ENCODE measurements at places on chromosomes 5 and 9. TPM values are rescaled to one million over a fixed set of nuclear protein-coding genes. Genes with fewer than 3 reads are reported as not detected.

DNA sequence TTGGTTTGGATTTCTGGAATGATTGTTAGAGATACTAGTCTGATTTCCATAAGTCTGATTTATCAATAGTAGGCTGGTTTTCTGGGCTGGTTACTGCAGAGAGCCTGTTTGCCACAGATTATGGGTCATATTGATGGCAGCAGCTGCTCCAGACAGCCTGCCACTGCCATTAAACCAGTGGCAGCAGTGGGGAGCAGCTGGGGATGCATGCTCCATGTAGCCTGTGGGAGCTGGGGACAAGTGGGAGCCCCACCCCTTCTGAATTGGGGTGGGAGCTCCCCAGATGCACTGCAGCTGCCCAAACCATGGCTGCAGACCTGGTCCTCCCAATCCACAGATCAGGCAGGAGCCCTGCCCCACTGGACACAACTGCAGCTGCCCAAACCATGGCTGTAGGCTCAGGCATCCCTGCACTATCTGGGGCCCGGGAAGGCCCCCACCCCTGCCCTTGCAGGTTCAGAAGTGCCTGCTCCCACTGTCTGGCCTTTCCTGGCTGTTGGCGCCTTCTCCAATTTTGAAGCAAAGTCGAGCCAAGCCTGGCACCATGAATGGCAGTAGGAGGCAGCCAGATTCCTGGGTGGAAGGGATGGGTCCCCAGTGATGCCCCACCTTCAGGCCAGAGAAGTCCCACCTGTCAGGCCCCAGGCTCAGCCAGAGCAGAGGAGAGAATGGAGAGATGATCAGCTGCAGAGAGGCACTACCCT lies 402.9 kb upstream of the TYRP1 start:
- DNase-seq, result no peak

DNA sequence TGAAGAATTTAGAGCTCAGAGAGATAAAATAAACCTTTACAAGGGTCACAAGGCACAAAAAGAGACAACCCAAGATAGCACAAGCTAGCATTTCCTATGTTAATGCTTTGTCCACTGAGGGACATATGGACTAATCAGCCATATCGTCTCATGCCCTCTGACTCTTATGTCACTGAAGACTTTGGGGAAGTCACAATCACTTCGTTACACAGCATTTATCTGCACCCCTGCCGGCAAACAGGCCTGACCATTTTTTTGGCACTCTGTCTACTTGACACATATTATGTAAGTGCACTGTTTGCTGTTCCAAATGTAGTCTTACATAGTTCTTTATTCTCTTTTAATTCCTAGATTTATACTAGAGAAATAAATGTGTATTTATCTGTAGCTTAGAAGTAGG lies 13.9 kb upstream of the BNC2 start:
- no peak for DNase-seq

Gene CDX1
- polyA plus RNA-seq, result 0.09 TPM

DNA sequence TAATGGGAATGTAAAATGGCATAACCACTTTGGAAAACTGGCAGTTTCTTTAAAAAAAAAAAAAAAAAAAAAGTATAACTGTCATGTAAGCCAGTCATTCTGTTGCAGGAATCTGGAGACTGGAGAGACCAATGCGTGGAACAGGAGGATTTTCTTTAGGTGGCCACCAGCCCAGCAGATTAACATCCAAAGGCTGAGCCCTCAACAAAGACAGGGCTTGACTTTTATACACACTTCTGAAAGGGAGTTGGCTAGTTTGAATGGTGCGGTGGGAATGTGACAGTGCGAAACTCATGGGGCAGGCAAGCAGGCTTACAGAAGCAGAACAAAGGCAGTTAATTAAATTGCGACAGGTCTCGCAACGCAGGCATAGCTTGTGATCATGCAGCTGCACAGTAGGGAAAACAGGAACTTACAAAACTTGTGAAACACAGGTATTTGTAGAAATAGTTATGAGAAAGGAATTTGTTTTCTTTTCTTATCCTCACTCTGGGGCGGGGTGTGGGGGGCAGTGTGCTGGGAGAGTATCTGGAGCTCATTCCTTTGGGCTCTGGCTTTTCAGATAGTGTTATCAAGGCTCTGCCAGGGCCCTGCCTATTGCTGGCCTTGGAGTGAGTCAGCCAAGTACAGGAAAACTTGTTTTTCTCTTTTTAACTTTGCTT lies 12.0 kb downstream of the UIMC1 start:
- no peak for DNase-seq

DNA sequence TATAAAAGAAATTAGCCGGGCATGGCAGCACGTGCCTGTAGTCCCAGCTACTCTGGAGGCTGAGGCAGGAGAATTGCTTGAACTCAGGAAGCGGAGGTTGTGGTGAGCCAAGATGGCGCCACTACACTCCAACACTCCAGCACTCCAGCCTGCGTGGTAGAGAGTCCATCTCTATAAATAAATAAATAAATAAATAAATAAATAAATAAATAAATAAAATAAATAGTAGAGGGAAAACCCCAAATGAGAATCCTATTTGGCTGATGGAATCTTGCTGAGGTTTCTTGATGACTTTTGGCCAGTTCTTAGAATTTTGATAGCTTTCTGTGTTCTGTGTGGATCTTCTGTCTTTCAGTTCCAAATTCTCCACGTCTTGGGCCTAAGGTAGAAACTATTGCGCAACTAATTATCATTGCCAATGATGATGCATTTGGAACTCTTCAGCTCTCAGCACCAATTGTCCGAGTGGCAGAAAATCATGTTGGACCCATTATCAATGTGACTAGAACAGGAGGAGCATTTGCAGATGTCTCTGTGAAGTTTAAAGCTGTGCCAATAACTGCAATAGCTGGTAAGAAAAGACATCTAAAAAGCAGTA lies 126.9 kb downstream of the ADGRV1 start:
- DNase-seq, result no peak

DNA sequence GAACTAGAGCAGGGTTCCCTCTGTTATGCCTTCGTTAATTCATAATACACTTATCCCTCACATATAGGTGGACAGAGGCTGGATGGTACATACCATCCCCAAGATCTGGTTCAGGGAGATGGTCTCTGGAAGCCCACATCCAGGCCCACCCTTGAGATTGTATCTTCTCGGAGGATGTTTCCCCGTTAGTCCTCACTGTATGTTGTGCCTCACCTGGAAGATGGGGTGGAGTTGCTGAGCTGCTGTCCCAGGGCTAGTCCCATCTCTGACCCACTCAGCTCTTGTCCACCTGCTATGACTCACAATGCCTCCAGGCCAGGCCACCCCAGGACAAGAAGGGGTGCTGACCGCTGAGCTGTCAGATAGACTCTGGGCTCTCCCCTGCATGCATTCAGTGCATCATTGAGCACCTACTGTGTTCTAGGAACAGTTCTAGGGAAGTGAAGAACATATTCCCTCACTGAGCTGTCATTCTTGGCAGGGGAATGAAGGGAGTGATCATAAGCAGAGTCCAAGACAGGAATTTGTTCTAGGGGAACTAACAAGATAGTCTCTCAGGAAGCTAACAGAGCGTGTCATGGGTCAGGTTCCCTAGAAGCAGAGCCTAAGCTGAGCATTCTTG lies at the start of gene CBY3:
Gene CBY3, minus strand, starts transcription at position 255 of the 622 bp plus-strand sequence. Its CDS starts 116 bp downstream, at position 139.
- no peak for DNase-seq

Gene SV2C
- 0.02 TPM for polyA plus RNA-seq

Gene C5orf52
- polyA plus RNA-seq, result not detected

Gene FAM169A
- 1.9 TPM for polyA plus RNA-seq

DNA sequence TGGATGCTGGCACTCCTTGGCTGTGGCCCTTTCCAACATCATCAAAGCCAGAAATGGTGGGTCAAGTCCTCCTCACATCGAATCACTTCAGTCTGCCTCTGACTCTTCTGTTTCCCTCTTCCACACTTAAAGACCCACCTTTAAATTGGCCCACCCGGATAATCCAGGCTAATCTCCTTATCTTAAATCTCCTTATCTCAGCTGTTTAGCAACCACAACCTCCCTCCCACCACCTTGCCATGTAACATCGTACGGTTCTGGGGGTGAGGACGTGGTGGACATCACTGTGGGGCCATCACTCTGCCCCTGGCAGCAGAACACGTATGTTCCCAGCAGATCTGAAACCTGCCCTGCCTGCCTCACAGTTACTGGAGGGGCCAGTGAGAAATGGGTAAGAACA lies 11.5 kb downstream of the IGFBPL1 start:
- no peak for DNase-seq

- DNase-seq, result no peak
Measured at GRCh38 chr5:13930541-13931171, 13.8 kb downstream of the DNAH5 start.

- peak; percentile 32 for DNase-seq
Measured at GRCh38 chr9:120348951-120349429, 231.0 kb downstream of the CDK5RAP2 start.

- peak; percentile 51 for DNase-seq
Measured at GRCh38 chr9:110767559-110768063, 99.0 kb downstream of the MUSK start.

Gene KLF4
- polyA plus RNA-seq, result 44.1 TPM

Gene PNPLA7
- 5.5 TPM for polyA plus RNA-seq

DNA sequence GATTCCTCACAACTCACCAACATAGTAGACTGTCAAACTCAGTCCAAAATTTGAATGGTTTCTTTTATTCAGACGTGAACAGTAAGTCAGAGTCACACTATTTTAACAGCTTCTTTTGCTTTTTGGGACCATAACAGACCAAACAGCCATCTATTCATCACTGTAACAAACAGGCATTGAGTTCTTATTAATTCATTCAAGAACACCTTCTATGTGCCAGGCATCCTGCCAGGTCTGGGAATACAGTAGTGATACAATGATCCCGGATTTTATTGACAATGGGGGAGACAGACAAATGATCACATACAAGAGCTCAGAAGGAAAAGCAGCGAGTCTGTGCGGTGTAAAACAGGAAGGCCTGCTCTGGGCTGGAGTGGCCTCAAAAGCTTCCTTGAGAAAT lies 153.3 kb upstream of the ERCC6L2 start:
- no peak for DNase-seq

- DNase-seq, result no peak
Measured at GRCh38 chr5:33046091-33046490, 335.0 kb downstream of the NPR3 start.
